Activated naive CD4-positive, alpha-beta T cell (primary cell): ENCODE measurements at places on chromosomes 1 and 21.

- no peak for DNase-seq
Observed at GRCh38 chr21:34612056-34612455, 2.9 kb downstream of the RCAN1 start.

- DNase-seq, result no peak
Observed at GRCh38 chr1:29052941-29053340, 70.8 kb downstream of the TMEM200B start.

DNA sequence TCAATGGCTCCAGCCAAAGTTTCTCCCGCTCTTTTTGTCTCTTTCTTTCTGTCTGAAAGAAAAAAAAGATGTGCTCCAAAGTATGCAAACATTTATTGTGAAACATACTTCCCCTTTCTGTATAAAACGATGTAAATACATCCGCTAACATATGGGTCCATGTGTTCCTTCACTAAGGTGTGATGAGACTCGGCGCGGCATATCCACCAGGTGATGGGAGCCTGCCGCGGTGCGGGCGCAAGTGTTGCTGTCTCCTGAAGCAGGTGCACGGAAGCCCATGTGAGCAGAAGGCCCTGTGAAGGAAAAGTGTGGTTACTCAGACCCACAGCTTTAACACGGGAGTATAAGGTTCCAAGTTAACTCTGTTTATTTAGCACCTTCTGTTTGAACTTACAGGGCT, 466.6 kb upstream of the C1orf87 start:
- no peak for DNase-seq

DNA sequence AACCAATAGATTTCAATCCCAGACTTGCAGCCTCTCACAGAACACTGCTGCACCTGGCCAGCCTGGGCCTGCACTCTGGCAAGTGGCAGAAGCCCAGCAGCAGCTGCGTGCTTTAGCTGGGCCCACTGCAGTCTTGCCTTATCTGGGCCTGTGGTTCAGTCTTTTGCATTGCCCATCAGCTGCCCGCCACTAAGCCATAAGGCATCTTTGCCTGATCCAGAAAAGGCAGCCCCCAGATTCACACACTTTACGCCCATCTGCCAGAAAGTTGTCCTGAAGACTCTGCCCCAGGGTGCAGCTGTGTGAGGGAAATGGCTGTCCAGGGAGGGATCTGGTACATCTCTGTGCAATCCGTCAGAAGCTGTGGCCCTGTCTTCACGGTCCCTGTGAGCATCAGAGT, 217.0 kb downstream of the DNAH14 start:
- no peak for DNase-seq

DNA sequence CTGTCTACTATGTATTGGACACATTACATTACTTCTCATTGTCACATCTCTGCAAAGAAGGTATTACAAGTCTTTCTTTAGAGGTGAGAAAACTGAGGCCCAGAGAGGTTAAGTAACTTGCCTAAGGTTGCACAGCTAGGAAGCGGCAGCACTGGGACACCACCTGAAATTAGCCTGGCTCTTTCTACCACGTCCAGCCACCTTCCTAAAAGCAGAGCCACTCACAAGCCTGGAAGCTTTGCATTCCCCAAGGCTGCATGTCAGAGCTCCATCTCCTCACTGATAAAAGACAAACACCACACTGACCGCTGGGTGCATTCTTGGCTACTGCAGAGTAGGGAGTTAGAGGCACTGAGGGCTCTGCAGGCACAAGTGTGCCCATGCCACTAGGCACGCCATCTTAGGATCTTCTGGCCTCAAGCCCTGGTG, 2.4 kb downstream of the CD247 start:
- no peak for DNase-seq

GRCh38 chr21:22346576-22346975, 1348.4 kb downstream of the NCAM2 start:
- DNase-seq, result no peak

DNA sequence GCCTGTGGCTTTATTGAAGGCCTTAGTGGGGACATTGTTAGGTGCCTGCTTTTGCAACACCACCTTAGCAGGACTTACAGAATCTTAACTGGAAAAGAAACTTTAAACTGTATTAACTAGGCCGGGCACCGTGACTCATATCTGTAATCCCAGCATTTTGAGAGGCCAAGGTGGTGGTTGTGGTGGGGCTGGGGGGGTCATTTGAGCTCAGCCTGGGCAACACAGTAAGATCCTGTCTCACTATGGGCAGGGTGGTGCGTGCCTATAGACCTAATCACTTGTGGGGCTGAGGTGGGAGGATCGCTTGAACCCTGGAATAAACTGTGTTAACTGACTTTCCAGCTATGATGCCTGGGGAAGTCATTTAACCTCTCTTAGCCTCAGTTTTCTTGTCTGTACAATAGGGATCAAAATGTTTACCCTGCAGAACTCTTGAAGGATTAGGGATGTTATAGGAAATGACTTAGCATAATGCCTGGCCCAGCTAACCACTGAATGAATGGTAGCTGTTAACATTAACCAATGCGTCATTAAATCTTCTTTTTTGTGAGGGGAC, 39.5 kb downstream of the IER5 start:
- no peak for DNase-seq

- no peak for DNase-seq
Observed at GRCh38 chr1:31577515-31578192, 1.3 kb downstream of the TINAGL1 start.

DNA sequence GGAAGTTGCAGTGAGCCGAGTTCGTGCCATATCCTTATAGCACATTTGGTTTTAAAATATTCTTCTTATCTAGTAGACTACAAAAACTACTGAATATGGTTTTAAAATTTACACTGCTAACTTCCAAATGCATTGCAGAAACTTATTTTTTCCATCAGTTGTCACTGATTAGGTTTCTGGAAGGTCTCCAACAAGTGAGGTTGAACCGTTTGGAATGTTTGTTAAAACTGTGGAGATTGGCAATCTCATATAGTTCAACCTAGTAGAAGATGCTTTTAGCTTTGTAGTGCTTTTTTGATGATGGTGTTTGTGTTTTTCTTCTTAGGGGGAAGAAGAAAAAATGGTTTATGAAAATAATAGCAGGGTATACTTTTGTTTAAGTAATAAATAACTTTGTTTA, 12.9 kb downstream of the CENPF start:
- no peak for DNase-seq

DNA sequence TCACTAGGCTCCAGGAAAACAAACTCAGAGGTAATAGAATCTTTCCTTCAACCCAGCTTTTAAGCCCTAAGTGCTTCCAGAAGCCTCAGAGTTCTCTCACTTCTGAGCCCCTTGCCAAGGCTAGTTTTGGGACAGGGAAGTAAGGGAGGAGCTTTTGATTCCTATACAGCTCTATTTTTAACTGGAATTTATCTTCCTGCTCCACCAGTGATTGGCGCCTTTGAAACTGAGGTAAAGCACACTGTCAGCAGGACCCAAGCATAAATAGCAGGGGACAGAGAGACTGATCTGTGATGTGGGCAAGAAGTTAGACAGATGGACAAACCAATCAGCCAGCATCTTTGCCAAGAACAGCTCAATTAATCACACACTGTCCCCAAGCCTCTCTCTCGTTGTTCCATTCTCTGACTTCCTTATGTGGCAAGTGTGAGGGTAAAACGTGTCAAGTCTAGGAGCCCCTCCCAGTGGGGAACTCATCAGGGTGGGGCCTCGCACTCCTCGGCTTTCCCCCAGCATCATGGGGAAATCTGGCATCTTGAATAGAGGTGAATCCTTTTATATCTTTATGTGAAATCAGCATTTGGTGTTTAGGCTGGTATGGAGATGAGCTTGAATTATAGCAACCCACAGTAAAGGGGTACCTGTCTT, 40.2 kb upstream of the MPZL1 start:
- DNase-seq, result no peak

GRCh38 chr21:37338671-37339551, 27.7 kb upstream of the DYRK1A start:
- DNase-seq, result no peak
